AG09309 (cell line): ENCODE measurements at places on chromosomes 7 and 10.

DNA sequence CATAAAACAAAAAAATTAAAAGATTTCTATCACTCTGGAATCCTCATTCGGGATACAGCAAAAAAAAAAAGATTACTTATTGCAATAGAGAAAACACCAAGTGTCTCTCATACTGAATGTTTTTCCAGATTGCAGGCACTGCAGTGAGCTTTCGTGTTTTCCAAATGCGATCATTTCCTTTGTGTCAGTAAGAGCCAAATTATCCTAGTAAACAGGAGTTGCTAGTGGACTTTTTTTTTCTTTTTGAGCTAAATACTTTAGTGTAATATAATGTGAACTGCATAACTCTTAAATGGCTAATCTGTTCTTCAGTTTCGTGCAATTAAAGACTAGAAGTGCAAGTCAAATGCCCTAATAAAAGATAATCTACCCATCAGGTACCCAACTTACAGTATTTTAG lies 44.4 kb upstream of the TOMM7 start:
- peak; percentile 80 for DNase-seq

- no peak for DNase-seq
Measured at GRCh38 chr10:110730345-110731050, 86.4 kb downstream of the RBM20 start.

DNA sequence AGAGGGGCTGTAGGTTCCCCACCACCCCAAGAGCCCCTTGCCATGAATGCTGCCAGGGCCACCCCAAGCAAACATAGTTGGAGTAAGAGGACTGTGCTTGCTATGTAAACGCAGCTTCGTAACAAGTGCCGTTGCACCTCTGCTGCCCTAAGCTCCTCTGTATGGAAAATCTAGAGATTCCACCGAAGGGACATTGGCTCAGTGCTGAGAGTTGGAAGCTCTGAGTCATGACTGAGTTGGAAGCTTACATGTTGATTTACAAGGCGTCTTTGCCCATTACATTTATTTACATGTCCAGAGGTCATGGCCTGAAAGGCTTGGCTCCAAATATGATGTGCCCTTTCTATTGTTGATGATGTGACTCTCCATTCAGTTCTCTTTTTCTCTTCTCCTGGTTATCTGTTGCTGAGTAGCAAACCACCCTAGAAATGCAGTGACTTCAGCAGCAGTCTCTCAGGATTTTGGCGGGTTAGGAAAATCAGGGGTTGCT lies 233.1 kb upstream of the TCF7L2 start:
- no peak for DNase-seq

GRCh38 chr7:26854876-26855855 lies 9.2 kb downstream of the SKAP2 start:
- no peak for DNase-seq

GRCh38 chr7:149884541-149884940 lies 10.8 kb downstream of the ATP6V0E2 start:
- no peak for DNase-seq

DNA sequence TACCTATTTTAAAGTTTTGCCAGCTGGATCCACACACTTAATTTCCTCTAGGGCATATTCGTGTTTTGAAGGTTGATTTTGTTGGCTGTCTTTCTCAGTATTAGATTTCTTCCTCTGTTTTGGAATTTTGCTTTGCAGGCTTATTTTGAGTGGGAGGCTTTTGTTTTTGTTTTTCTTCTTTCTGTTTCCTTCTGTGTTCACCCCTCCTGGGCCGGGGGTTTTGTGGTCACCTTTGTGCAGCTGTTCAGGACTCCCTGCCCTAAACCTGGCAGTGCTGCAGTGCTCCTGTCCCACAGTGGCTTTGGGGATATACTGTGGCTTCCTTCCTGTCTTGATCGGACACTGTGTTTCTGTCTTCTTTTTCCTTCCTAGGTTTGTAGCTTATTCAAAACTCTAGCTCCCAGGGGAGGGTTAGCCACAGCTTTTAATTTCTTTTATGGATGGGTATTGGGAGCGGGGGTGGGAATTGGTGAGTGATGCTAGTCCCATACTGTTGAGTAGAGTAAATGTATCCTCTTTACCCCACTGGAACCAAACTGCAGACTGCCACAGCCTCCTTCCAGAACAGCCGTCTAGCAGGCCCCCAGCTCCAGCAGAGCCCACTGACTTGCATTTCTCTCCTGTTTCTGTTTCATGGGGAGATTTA lies 228.7 kb upstream of the FZD8 start:
- no peak for DNase-seq

GRCh38 chr10:34346516-34347100 lies 468.5 kb downstream of the PARD3 start:
- DNase-seq, result no peak

DNA sequence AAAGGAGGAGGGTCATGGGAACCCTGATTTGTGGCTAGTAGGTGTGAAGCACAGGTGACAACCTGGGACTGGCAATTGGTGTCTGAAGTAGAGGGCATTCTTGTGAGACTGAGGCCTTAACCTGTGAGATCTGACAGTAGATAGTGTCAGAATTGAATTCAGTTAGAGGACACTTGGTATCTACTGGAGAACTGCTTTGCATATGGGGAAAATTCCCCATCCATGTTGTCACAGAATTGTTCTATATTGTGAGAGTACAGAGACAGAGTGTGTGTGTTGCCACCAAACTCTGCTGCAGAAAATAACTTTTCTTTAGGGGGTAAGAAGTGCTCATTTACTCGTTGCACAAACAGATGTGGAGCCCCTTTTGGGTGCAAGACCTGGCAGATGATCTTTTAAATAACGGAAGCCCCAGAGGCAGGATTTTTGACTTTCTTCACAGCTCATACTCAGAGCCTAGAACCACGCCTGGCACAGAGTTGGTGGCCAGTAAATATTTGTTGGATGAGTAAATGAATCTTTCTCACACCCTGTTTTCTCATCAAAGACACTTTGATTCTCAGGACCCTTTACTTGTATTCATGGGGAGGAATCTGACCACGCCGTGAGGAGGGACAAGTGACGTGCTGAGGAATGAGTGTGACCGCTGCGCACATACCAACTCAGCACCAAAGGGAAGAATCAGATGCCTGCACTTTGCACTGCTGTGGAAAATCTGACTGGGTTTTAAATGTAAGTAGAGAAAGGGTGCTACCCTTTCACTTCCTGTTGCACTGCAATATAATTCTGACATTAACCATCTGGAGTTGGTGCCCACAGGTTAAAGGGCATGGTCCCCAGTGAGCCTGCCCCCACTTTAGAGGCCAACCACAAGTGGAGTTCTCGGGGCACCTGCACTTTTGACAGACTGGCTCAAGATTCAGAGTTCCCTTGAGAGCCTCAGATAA lies 39.2 kb upstream of the SDHAF3 start:
- DNase-seq, result no peak

DNA sequence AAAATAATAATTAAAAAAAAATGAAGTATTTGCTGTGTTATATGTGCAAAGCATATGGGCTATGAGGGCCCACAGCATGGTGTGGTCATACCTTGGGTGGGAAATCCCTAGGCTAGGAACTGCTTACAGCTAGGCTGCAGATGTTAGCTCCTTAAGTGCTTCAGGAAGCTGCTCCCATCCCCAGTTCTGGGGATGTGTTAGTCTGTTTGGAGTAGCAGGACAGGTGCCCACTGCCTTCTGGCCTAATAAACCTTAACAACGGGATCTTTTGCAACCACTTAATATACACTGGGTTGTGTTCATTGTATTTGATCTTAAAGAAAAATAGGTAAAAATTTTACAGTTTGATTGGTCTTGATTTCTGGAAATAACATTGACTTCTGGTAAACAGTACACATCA lies 46.3 kb downstream of the HK1 start:
- DNase-seq, result no peak

DNA sequence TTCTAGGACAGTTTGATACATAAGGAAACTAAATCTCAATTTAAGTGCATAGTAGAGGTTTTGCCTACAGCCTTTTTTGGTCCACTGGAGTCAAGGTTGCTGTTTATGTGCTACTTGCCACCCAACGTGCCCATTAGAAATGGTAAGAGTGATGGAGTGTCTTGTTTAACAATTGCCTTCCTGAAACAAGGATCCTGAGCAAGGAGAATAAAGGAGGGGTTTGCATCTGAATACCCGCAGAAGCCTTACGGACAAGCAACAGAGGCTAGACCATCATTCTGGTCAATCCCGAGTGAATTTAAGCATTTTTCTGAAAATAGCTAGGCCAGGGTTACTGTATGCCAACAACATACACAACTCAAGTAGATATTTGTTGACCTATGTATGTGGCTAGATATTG lies 63.6 kb downstream of the MARCHF5 start:
- DNase-seq, result no peak

- DNase-seq, result no peak
Measured at GRCh38 chr7:2474813-2475677, 1.2 kb downstream of the GRIFIN start.

DNA sequence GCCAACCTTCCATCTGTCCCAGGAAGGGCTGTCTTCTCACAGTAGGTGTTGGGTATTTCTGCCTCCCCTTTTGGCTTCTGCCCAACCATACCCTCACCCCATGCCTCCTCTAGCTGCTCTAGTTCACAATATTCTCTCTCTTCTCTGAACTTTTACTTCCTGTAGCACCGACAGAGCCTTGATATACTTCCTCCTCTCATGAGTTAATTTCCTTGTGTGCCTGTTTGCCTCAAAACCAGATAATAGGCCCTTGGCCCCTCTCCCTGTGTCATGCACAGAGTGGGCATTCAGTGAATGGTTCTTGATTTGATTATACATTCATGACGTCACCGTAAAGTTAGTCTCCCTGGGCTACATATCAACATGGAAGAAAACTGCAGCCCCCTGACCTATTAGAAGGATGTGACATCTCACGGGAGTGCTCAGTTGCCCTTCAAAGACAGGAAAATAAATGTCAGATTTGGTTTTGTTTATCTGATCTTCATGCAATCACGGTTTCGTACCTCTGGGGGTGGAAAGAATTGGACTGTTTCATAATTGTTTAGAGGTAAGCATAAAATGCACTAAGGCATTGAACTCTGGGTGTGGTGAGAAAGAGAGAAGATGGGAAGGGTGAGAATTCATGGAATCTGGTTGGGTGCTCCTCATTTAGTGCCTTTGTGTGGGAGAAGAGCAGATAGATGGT lies 127.7 kb downstream of the ITIH5 start:
- no peak for DNase-seq
